ENCODE measurements at places on chromosomes 3 and 15.

GRCh38 chr15:31843426-31844055 lies 186.8 kb upstream of the CHRNA7 start:
- peak; percentile 4 for DNase-seq

GRCh38 chr3:122235147-122235546 lies 51.7 kb downstream of the CASR start:
- no peak for DNase-seq

DNA sequence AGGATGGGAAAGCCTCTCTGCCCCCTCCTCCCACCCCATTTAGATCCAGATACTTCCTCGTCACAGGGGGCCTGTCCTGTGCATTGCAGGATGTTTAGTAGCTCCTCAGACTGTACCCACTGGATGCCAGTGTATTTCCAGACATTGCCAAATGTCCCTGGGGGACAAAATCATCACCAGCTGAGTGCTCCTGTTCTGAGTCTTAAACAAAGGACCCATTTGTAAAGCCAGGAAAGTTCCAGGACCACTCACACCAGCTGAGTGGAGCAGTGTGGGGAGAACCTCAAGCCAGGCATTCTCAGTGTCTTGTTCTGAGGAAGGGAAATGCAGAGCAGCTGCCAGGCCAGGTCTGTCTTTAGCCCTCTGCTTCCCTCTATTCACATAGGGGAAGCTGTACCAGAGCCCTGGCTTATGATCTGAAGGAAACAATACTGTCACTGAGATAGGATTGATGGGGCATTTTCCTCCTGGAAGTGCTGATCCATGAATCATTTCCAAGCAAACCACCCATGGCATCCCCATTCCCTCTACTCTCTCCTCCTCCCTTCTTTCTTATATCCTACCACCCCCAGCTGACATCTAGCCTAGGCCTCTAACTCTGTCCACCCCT lies 67.4 kb upstream of the MEX3B start:
- DNase-seq = no peak

DNA sequence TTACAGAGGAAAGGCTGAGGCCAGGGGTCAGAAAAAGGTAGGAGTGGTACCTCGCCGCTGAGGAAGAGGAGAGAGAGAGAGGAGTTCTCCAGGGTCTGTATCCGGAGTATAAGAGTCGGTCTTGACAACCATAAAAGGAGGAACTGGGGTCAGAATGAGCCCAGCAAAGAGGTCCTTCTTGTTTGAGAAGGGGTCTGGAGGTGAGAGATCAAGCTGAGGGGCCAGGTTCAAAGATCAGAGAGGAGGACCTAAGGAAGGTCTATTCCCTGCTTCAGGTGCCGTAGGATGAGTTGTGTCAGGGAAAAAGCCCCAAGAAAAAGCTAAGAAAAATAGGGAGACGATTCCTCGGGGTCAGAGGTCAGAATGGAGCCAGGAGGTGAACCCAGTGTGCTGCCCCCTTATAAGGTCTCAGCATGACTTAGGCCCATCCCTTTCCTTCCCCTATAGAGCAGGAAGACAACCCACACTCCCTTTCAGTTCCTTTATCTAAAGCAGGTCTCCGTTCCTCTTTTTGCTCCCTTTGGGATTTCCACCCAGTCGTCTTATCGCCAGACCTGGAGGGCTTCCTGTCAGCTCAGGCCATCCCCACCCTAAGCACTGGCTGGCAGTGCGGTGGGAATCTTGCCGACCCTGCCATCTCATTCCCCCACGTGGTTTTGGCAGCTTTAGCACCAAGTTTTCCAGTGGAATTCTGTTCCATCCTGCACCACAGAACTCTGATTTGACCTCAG lies 651 bp downstream of the MTMR14 start:
- DNase-seq = no peak

- no peak for DNase-seq
Measured at GRCh38 chr3:63232764-63233396, 45.2 kb upstream of the SYNPR start.

DNA sequence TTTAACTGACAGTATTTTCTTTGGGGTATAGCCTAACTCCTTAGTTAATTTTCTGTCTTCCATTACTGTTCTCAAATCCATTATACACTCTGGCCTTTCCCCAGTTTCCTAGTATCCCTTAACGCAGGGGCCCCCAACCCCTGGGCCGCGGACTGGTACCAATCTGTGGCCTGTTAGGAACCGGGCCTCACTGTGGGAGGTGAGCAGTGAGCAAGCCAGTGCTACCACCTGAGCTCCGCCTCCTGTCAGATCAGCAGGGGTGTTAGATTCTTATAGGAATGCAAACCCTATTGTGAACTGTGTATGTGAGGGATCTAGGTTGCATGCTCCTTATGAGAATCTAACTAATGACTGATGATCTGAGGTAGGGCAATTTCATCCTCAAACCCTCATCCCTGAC lies 75.1 kb downstream of the DOCK3 start:
- DNase-seq = no peak

DNA sequence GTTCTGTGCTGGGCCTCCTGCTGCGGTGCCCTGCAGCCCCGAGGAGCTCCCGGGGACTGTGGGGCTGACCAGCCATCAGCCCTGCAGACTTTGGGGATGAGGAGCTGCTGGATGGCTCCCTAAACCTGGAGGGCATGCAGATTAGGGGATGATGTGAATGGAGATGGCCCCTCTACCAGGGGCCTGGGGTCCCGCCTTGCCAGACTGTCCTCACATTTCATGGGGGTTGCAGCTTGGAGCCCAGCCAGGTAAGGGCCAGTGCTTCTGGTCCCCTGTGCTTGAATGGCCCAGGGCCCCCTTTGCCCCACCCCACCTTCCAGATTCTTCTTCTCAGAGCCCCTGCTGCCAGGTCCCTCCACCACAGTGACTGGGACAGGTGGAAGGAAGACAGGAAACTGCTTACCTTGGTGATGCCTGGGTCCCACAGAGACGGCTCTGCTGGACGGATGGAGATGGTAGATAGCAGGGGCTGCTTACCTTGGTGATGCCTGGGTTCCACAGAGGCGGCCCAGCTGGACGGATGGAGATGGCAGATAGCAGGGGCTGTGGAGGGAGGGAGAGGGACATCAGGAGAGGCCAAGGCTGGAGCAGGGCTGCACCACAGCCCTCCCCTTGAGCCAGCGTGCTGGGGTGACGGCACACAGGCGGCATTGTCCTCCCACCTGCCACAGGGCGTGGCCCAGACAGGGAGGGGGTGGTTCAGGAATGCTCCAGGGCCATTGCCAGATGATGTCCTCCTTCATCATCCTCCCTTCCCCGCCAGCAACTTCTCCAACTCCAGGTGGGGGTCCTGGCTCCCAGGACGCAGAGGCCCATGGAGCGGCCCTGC lies at the start of gene SPTBN5:
TSS of gene SPTBN5 (minus strand) at position 632 of the 829 bp plus-strand sequence. CDS start at position 76, 556 bp downstream.
- DNase-seq = no peak

- DNase-seq = no peak
Measured at GRCh38 chr15:92749216-92749615, 93.6 kb upstream of the FAM174B start.

- DNase-seq = no peak
Measured at GRCh38 chr15:68543165-68544008, 35.4 kb upstream of the CORO2B start.

GRCh38 chr15:68812069-68812468 lies 8.6 kb downstream of the ANP32A start:
- DNase-seq = no peak

GRCh38 chr3:99882436-99883137 lies 64.9 kb downstream of the CMSS1 start:
- DNase-seq = no peak

GRCh38 chr15:26259581-26259980 lies 396.5 kb upstream of the ATP10A start:
- DNase-seq = no peak

- DNase-seq = no peak
Measured at GRCh38 chr3:21914451-21914850, 163.4 kb upstream of the ZNF385D start.

GRCh38 chr15:71529361-71529760 lies 281.0 kb upstream of the NR2E3 start:
- no peak for DNase-seq

- no peak for DNase-seq
Measured at GRCh38 chr3:169542331-169542751, 121.2 kb downstream of the MECOM start.

- no peak for DNase-seq
Measured at GRCh38 chr3:25592510-25592968, 72.2 kb downstream of the TOP2B start.

DNA sequence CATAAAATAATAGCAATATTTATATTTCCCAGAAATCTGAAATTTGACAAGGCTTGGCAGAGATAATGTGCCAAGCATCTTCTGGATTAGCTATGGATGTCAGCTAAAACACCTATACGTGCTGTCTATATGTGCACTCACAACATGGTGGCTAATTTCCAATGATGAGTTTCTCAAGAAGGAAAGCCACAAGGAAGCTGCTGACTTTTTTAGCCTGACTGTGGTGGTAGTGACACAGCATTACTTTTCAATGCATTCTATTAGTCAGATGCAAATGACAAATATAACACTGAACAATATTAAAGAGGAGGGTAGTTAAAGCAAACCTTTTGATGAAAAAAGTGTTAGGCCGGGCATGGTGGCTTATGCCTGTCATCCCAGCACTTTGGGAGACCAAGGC lies 101.7 kb upstream of the CCDC54 start:
- no peak for DNase-seq

DNA sequence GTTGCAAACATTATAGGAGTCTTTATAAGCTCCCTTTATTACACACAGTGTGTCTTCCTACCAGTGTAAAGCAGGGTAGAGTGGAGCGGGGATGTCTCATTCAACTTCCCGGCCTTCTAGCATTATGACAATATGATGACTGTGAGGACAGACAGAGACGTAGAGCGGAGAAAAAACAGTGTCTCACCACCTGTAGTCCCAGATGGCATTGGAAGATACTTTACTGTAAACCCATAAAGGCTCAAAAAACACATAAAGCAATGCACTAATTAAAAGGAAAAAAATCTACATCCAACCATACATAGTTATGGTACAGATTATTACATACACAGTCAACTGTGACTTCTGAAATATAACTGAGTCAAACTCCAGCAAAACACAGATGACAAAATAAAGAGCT lies 383.7 kb downstream of the MAGI1 start:
- no peak for DNase-seq

GRCh38 chr15:32952901-32953532 lies 235.2 kb downstream of the GREM1 start:
- DNase-seq = no peak

- peak; percentile 21 for DNase-seq
Measured at GRCh38 chr3:145333931-145334330, 827.1 kb downstream of the PLOD2 start.

GRCh38 chr15:49964061-49964460 lies 155.0 kb downstream of the ATP8B4 start:
- DNase-seq = no peak

GRCh38 chr3:191342006-191342405 lies 11.7 kb upstream of the UTS2B start:
- DNase-seq = no peak

- no peak for DNase-seq
Measured at GRCh38 chr3:146747928-146748327, 142.8 kb upstream of the PLSCR5 start.

DNA sequence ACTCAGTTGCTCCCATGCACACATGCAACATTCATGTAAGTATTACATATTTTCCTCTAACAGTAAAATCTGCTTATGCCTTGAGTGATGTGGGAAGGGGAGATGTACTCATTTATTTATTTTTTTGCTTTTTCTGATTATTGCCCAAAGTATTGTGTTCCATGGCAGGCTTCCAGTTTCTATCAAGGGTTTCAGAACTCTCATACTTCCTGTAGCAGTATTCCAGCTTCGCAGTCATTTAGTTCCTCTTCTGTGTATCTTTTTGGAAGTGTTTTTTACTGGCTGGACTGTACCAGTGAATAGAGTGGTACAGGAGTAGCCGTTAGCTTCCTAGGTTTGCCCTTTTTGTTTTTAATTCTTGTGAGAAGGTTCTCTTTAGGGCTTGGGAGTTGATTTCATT lies 26.9 kb downstream of the RAB11A start:
- DNase-seq = no peak
